ENCODE measurements at places on chromosomes 7 and 10. TPM values are rescaled to one million over a fixed set of nuclear protein-coding genes. Genes with fewer than 3 reads are reported as not detected.

GRCh38 chr7:52838981-52839411, 196.4 kb upstream of the POM121L12 start:
- no peak for DNase-seq

DNA sequence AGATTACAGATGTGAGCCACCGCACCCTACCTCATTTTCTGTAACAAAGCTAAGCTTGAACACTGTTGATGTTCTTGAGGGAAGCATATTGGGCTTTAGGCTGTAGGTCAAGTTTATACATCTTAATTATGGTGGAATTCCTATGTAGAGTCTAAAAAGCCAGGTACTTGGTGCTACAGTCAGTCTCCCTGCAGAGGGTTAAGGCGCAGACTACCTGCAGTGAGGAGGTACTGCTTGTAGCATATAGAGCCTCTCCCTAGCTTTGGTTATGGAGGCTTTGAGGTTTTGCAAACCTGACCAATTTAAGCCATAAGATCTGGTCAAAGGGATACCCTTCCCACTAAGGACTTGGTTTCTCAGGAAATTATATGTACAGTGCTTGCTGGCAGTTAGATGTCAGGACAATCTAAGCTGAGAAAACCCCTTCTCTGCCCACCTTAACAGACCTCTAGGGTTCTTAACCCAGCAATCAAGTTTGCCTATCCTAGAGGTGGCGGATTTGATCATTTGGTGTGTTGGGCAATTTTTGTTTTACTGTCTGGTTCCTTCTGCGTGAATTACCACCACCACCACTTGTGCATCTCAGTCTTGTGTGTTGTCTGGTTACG, 6.0 kb downstream of the PPIA start:
- no peak for DNase-seq

Gene TEX47
- total RNA-seq: not detected

GRCh38 chr10:124696446-124697392, 47.5 kb downstream of the FAM53B start:
- no peak for DNase-seq

All from NCI-H460 (cell line).